Activated gamma-delta T cell treated with anti-CD3 and anti-CD28 coated beads, Interleukin-2, amount 50 U/mL, for 16 hours (primary cell): ENCODE measurements at places on chromosomes 12 and 14.

DNA sequence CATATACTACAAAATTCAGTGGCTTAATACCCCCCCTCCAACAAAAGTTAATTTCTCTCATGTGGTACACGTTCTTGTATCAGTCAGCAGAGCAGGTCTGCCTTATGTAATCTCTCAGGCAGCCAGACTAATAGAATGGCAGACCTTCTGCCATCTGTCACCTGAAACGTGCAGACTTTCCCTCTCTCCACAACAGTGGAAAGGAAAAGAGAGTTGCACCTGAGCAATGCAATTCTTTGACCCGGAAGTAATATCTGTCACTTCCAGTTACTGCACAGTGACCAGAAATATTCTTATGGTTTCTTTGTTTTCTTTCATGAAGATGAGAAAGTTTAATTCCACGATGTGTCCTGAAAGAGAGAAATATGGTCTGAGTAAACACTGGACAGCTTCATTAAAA, 14.4 kb downstream of the KERA start:
- no peak for DNase-seq

DNA sequence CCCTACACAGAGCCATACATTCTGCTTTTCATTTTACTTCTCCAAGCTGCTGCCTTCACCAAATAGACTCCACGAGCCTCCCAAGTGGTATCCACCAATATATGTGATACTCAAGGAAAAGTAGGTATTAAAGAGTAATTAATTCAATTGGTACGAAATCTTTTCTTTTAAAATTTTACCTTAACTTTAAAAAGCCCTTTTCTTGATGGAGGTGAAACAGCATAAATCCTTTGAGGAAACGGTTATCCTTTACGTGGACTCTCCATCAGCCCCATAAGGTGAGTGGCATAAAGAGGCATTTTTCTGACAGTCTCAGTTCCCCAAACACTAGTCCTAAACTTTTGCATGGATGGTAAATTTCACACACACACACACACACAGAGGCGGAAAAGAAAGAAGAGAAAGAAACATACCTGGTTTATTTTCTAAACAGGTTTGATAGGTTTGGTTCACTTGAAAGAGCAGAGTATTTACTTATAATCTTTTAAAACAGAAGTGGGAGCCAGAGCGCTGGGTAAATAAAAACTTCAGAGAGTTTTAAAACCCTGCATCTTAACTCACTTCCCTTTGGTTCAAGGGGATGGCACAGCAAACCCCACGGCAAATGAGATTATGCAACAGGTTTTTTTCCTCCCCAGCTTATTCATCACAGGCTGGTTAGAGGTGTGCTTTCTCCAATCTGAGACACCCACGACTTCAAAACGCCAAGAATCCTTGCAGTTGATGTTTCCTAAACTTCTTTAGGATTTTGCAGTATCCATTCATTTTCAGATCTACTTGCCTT, 1.9 kb downstream of the DUSP16 start:
- peak; percentile 37 for DNase-seq

DNA sequence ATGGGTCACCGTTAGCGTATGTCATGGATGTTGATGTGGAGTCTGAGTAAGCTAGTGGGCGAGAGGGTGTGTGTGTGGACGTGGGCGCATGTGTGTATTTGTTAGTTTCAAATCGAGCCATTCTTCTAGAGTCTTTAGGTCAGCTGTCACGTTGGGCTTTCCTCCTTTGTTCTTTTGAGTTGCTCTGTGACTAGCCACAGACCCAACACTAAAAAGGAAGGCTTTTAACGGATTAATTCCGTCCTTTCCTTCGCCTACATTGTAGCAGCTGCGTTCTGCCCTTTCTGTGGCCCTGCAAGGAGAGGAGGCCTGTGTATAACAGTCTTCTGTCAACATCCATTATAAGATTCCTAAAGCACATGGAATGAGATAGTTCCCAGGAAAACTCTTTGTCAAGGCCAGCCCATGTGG, 117.2 kb upstream of the DNM1L start:
- no peak for DNase-seq

DNA sequence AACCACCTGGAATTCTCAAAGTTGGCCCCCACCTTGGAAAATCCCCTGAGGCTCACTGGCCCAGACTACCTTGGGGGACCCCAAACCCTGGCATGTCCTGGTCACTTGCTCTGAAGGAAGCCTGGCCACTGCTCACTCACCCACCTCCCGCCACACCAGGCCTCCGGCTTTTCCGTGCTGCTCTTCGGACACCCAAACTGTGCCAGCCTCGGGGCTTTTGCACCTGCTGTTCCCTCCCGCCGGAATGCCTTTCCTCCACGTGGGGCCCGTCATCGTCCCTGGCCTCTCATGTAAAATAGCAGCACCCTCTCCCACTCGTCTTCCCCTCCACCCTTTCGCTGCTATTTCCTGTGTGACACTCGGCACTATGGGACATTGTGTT, 87.2 kb upstream of the NCOR2 start:
- DNase-seq: no peak

DNA sequence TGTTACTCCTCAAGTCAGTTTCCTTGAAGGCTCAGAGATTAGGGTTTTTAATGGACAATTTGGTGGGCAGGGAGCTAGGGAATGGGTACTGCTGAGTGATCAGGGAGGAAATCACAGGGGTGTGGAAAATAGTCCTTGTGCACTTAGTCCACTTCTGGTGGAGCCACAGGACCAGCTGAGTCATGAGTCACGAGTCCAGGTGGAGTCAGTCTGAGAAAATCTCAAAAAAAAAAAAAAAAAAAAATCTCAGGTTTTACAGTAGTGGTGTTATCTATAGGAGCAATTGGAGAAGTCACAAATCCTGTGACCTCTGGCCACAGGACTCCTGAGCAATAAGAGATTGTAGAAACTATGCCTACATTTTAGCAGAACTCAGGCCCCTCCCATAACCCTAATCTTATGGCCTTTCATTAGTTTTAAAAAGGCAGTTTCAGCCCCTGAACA, 28.2 kb upstream of the AMN1 start:
- DNase-seq: no peak

DNA sequence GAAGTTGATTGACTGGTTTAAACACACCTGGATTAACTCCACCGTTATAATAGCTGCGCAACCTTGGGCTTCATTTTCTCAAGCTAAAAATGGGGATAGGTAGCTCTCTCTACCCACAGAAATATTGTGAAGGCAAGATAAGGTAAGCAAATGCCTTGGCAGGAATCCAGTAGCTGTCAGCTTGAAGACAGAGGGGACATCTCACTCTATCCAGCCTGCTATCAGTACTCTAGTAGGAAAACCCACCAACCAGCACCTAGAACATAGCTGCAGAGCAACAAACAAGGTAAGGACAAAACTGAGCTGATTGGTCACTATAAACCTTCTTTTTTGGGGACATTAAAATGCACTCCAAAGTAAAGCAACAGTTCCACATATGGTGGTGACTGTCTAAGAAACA, 7.7 kb downstream of the CSRP2 start:
- DNase-seq: no peak

DNA sequence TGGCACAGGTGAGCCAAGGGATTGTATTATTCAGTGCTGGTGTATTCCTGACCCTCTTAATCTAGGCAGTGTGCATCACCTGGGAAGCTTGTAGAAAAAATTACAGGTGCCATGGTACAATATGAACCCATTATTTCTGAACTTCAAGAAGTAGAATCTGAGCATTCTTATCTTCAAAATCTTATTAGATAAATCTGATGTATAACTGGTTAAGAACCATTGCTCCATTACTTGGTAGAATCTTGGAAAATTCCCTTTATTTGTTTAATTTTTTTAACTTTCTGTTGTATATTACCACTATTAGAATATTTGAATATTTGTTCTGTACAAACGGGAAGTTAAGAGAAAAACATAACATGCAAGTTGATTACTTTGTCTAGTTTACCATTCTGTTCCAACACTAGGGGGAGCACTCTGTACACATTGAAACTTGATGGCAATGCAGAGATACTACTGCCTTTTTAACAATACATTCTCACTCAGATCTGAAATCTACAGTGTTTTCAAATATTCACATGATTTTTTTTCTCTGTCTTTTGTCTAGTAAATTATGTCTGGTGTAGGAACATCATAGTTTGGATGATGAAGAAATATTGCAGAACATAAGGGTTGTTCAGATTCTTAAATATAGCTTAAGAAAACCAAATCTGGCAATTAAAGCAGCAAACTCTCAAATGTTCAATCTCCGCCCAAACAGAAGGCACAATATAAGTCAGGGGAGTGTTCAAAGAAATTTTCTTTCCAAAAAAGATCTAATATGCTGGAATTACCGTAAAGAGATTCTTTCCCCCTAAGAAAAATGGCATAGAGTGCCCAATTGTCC, 196.6 kb downstream of the PCNX1 start:
- DNase-seq: no peak

GRCh38 chr14:82045339-82045738, 511.7 kb upstream of the SEL1L start:
- no peak for DNase-seq

GRCh38 chr12:70645494-70646317, 8.5 kb upstream of the PTPRB start:
- DNase-seq: no peak

DNA sequence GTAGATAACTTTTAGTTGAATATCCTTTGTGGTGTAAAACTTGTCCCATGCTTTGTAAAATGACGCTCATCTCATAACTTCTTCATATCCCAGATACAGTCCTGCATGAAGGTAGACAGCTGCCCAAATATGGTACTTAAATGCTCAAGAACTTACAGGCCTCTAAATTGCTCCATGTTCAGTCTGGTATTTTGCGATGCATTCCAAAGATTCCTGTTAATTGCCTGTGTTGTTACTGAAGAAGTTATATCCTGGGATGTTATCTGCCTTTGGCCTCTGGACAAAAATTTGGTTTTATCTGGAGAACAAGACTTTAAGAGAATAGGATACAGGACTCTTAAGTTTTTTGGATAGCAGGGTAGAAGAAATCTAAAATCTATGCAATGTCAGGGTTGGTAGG, 473.0 kb downstream of the PCNX1 start:
- no peak for DNase-seq

- no peak for DNase-seq
These were observed 91.1 kb downstream of the IRF2BPL start for GRCh38 chr14:76937181-76938091.

- DNase-seq: peak; percentile 42
These were observed 44.1 kb downstream of the PITPNM2 start for GRCh38 chr12:123106640-123107359.

DNA sequence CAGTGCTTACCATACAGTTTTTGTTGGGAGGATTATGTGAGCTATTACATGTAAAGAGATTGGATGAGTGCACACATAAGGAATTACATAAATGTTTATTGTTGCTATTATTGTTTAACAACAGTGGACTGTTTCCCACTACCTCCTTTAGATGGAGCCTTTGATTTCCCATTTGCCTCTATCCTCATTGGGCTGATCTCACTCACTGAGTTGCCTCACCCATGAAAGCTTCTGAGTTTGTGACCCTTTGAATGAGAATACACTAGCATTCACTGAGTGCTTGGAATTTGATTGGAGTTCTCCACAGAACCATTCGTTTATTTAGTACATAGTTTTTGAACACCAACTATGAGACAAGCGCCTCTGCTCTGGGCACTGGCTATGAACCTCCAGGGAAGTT, 121.0 kb downstream of the HELB start:
- no peak for DNase-seq

- DNase-seq: no peak
These were observed 77.8 kb downstream of the DIO2 start for GRCh38 chr14:80133457-80133856.

- DNase-seq: no peak
These were observed 31.8 kb upstream of the LRRC10 start for GRCh38 chr12:69642531-69642930.

- DNase-seq: no peak
These were observed 40.0 kb downstream of the MYBPC1 start for GRCh38 chr12:101634724-101635123.

DNA sequence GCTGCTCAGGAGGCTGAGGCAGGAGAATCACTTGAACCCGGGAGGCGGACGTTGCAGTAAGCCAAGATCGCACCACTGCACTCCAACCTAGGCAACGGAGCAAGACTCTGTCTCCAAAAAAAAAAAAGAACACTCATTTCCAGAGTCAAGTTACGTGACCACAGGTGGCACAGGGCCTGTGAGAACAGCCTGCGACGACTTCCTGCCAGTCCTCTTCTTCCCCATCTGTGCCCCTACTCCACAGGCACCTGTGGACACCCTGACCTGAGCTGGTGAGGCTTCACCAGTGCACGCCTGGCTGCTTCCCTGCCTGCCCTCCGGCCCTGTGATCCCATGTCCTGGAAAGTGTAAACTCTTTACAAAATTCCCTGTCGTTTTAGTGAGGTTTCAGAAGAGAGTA, 77.7 kb downstream of the PPP2R5C start:
- no peak for DNase-seq

DNA sequence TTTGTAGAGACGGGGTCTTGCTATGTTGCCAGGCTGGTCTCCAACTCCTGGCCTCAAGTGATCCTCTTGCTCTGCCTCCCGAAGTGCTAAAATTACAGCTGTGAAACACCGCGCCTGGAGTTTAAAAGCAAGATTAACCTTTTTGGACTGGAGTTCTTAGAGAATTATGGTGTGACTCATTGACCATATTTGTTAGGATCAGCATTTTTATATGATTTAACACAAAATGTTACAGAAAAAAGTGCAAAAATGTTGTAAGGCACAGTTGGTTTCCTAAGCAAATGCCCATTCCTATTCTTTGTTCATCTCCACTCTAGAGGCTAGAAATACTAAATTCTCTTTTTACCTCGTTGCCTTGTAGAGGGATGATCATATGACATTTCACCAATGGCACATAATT, 27.6 kb downstream of the SLC35E3 start:
- no peak for DNase-seq

- DNase-seq: no peak
These were observed 35.3 kb upstream of the PAPOLA start for GRCh38 chr14:96466918-96467317.

- no peak for DNase-seq
These were observed 44.2 kb downstream of the TTC8 start for GRCh38 chr14:88868558-88869159.

DNA sequence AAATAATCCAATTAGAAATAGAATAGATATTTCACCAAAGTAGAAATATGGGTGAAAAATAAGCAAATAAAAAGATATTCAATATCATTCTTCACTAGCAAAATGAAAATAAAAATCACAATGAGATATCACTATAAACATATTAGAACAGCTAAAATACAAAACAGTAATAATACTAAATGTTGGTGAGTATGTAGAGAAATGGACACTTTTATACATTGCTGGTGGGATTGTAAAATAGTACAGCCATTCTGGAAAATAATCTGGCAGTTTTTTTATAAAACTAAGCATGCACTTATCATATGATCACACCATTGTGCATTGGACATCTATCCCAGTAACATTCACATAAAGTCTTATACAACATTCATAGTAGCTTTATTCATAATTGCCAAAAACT, 320.2 kb upstream of the OR4E1 start:
- no peak for DNase-seq

- no peak for DNase-seq
These were observed 50.9 kb downstream of the KCNA5 start for GRCh38 chr12:5094551-5094950.
